ENCODE measurements at places on chromosomes 2 and 18. TPM values are rescaled to one million over a fixed set of nuclear protein-coding genes. Genes with fewer than 3 reads are reported as not detected.
A peak's percentile ranks its signal among the peaks of the same experiment; 100 is the strongest.

GRCh38 chr2:153373510-153374279 is 104.9 kb downstream of the RPRM start:
- H3K36me3 ChIP-seq = no peaks in the 10 kb centered on the region
- no peak overlapping the region for H3K4me3 ChIP-seq
- DNase-seq = no peak
- no peaks in the 10 kb centered on the region for H3K27me3 ChIP-seq

DNA sequence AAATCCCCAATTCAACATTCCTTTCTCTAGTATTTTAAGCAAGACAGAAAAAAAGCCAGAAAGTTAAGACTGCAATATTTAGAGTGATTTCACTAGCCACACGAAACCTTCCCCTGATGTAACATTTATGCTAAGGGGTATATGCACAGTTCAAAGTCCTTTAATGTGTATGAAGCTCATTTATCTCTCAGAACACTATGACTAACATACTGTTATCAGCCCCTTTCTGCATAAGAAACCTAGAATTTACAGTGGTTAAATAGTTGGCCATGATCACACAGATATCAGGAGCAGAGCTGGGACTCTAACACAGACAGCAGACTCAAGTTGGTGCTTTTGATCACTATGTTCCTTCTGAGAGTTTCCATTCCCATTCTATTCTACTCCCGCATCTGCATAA is 185.5 kb downstream of the CDH2 start:
- H3K4me3 ChIP-seq = no peak overlapping the region
- DNase-seq = no peak
- no peaks in the 10 kb centered on the region for H3K27me3 ChIP-seq
- H3K36me3 ChIP-seq = no peaks in the 10 kb centered on the region

GRCh38 chr18:57728941-57729511 is 74.1 kb downstream of the ATP8B1 start:
- DNase-seq = no peak

GRCh38 chr2:60549928-60550177 is 3.6 kb downstream of the BCL11A start:
- H3K27ac ChIP-seq = peak overlapping the region; percentile 89
- no peak for DNase-seq
- peaks cover 1% of the 10 kb centered on the region for H3K27me3 ChIP-seq
- H3K4me1 ChIP-seq = peaks cover 21% of the 10 kb centered on the region
- H3K4me3 ChIP-seq = peak overlapping the region; percentile 81

DNA sequence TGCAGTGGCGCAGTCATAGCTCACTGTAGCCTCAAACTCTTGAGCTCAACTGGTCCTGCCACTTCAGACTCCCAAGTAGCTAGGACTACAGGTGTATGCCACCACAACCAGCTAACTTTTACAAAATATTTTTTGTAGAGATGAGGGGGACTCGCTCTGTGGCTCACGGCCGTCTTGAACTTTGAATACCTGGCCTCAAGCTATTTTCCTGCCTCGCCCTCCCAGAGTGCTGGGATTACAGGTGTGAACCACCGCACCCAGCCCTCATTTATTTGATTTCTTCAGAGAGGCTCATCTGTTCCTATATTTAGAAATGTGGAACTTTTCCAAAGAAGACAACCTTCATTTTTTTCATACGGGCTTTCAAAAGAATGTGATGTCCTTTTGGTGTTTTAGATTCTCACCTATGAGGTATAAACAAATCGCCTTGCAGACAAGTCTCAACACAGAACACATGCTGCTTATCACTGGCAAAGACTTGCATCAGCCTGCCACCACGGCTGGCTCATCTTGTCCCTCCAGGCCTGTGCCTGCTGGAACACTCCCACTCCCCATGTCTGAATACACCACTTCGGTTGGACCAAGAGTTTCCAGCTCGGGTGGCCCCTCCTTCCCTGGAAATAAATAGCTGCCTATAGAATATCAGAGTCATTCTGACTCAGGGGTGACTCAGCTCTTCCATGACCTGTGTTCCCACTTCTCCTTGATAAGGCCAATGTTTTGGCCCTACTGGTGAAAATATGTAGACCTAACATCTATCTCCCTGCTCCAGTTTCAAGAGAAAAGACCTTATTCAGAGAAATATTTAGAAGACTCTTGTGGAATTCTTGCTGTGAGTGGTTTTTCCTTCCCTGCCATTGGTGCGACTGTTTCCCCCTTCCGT is 202.6 kb downstream of the TGIF1 start:
- DNase-seq = no peak
- no peak overlapping the region for H3K4me3 ChIP-seq
- no peaks in the 10 kb centered on the region for H3K27me3 ChIP-seq
- no peaks in the 10 kb centered on the region for H3K36me3 ChIP-seq
- H3K27ac ChIP-seq = no peak overlapping the region

GRCh38 chr2:86441392-86441881 is 266 bp downstream of the KDM3A start:
- peak overlapping the region; percentile 78 for H3K4me3 ChIP-seq
- no peaks in the 10 kb centered on the region for H3K27me3 ChIP-seq
- peaks cover 11% of the 10 kb centered on the region for H3K4me1 ChIP-seq
- DNase-seq = no peak

DNA sequence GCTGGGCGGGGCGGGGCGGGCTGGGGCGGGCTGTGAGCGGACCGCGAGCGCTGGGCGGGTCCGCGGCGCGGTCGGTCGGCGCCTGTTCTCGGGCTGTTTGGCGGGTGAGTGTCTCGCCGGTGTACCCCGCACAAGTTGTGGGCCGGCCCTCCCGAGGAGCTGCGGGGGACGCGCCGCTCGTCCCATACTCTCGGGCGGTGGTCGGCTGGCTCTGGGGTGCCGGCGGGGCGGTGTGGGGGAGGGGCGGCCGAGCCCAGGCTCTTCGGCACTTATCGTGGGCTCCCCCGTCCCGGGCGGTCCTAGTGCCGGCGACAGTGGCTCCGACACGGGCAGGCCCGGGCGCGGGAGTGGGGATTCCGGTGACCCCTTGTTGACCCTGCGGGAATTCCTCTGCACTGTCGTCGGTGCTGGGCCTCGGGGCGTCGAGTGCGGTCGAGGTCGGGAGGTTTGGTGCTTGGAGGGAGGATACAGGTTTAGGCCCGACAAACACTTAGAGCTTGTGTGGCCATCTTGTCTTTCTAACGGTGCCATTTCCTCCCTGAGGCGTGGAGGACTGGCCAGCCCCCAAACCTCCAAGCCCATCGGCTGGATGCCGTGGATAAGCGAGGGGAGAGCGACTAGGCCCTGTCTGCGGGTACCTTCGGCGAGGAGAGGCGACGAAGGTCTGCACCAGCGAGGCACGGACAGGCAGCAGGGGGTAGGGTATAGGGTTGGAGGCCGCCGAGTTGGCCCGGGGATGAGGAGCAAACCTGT is at the start of gene SEPTIN2:
Gene SEPTIN2 (plus strand): TSS at position 47 of the 753 bp plus-strand sequence. CDS start 8,308 bp downstream, outside the sequence.
- no peaks in the 10 kb centered on the region for H3K27me3 ChIP-seq
- DNase-seq = no peak
- peak within 1 kb of the TSS; percentile 95 for H3K27ac ChIP-seq

DNA sequence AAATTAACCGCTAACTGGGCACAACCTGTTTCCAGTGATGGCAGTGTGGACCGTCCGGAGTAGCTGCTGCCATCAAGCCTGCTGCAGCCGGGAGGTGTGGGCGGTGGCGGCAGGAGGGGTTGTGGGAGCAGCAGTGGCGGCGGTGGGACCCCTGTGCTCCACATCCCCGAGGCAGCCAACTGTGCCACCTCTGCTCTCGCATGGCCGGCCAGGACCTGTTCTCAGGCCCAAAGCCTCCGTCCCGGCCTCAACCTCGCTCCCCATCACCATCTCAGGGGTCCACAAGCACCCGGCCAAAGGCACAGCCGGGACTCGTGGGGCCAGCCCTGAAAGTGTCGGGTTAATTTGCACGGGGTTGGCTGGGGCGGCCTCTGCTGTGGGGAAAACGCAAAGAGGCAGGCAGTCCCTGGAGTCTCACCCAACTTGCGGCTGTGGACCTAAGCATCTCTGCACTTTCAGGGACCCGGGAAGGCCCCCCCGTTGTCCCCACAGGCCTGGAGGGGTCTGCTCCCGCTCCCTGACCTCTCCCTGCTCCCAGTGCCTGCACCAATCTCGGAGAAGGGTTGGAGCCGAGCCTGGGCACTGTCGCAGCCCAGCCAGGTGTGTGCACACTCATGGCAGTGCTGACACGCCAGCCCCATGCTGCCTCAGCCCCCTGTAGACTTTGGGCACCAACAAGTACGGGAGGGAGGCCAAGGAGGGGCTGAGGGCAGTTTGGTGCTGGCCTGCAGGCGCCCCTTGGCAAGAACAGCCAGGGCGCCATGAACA is 44.4 kb upstream of the PEX13 start:
- DNase-seq = no peak
- H3K27ac ChIP-seq = peak overlapping the region; percentile 72
- H3K4me1 ChIP-seq = peaks cover 50% of the 10 kb centered on the region
- H3K27me3 ChIP-seq = no peaks in the 10 kb centered on the region
- H3K4me3 ChIP-seq = no peak overlapping the region

The RAB6C gene
- total RNA-seq = not detected

The ADGRF3 gene
- total RNA-seq = 2.8 TPM

The BOK gene
- 0.08 TPM for total RNA-seq

The SERTAD2 gene
- 27.8 TPM for total RNA-seq

The C2orf66 gene
- total RNA-seq = not detected

The TMEM18 gene
- total RNA-seq = 23.7 TPM

Measured in GM12878 (cell line).